ENCODE measurements at places on chromosomes 1 and 21. TPM values are rescaled to one million over a fixed set of nuclear protein-coding genes. Genes with fewer than 3 reads are reported as not detected.
A peak's percentile ranks its signal among the peaks of the same experiment; 100 is the strongest.

- H3K4me3 ChIP-seq, result no peak overlapping the region
- no peak for DNase-seq
- no peaks in the 10 kb centered on the region for H3K36me3 ChIP-seq
- H3K27me3 ChIP-seq, result no peaks in the 10 kb centered on the region
- H3K27ac ChIP-seq, result no peak overlapping the region
Measured at GRCh38 chr1:222010306-222010705, 268.4 kb upstream of the DUSP10 start.

GRCh38 chr1:66624412-66625060 is 90.6 kb downstream of the SGIP1 start:
- H3K36me3 ChIP-seq, result no peaks in the 10 kb centered on the region
- H3K4me3 ChIP-seq, result no peak overlapping the region
- no peak for DNase-seq

- DNase-seq, result no peak
- H3K27ac ChIP-seq, result no peak overlapping the region
- H3K4me1 ChIP-seq, result no peaks in the 10 kb centered on the region
- no peak overlapping the region for H3K4me3 ChIP-seq
Measured at GRCh38 chr21:15592957-15593356, 136.8 kb upstream of the USP25 start.

DENND2D gene
- total RNA-seq, result 318 TPM

GRCh38 chr21:15241997-15242736 is 177.4 kb upstream of the NRIP1 start:
- no peaks in the 10 kb centered on the region for H3K4me1 ChIP-seq
- no peak overlapping the region for H3K4me3 ChIP-seq
- H3K27me3 ChIP-seq, result no peaks in the 10 kb centered on the region
- DNase-seq, result no peak

DNA sequence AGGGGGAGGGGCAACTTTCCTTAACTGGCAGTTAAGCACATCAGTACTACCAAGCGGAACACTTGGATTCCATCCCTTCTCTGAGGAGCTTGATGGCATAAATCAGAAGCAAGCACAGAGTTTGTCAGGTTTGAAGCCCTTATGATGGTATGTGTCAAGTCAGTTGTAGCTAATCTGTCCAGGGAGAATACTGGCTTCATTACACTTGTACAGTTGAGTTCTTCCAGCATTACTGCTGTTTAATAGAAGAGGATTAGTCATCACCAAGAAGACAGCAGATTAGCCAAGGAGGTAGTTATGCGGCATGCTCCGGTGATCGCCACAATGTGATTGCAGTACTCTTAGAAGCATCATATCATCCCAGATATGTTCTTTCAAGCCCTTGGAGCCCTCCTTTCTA is 2.1 kb upstream of the TDRD5 start:
- no peaks in the 10 kb centered on the region for H3K36me3 ChIP-seq
- no peaks in the 10 kb centered on the region for H3K4me1 ChIP-seq
- DNase-seq, result no peak
- peaks cover under 1% of the 10 kb centered on the region for H3K27me3 ChIP-seq

- H3K4me1 ChIP-seq, result peaks cover 6% of the 10 kb centered on the region
- no peak for DNase-seq
- H3K27ac ChIP-seq, result no peak overlapping the region
- no peak overlapping the region for H3K4me3 ChIP-seq
Measured at GRCh38 chr1:1021010-1021919, 1.3 kb downstream of the AGRN start.

OR2T10 gene
- total RNA-seq, result not detected

GRCh38 chr1:212612041-212612961 is 3.7 kb downstream of the ATF3 start:
- H3K27me3 ChIP-seq, result peaks cover 15% of the 10 kb centered on the region
- no peak for DNase-seq
- H3K36me3 ChIP-seq, result no peaks in the 10 kb centered on the region
- H3K4me1 ChIP-seq, result peaks cover 14% of the 10 kb centered on the region
- no peak overlapping the region for H3K4me3 ChIP-seq

DNA sequence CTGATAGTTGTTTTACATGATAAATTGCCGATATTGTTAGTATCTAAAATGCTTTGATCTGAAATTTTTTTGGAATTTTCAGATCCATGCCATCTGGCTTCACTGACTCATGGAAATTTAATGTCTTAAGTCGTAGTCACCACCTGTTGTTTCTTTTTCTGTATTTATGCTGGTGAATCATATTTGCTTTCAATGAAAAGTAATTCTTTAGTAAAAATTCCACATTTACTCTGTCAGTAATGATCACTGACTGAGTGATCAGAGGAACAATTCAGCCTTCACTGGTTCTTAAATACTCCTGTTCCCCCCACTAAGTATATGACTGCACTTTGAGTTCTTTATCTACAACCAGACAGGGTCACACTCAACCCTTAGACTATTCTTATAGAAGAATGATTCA is 185.6 kb upstream of the NRIP1 start:
- H3K27me3 ChIP-seq, result no peaks in the 10 kb centered on the region
- H3K27ac ChIP-seq, result no peak overlapping the region
- DNase-seq, result no peak
- H3K4me3 ChIP-seq, result no peak overlapping the region
- no peaks in the 10 kb centered on the region for H3K4me1 ChIP-seq

DNA sequence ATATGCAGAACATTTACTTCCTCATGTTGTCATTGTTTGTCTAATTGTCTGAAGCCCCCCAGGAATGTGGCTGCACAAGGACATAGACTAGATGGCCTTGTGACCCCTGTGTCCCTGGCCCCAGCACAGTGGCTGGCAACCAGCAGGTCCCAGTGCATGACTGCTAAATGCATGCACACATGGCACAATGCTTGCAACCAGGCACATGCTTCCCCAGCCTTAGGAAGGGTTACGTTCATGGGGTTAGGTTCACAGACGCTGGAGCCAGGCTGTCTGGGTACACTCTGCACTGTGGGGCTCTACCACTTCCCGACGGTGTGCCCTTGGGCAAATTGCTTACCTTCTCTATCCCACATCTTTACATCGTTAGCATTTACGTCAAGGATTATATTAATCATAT is 21.2 kb upstream of the CLIC6 start:
- DNase-seq, result no peak
- no peaks in the 10 kb centered on the region for H3K27me3 ChIP-seq
- no peaks in the 10 kb centered on the region for H3K36me3 ChIP-seq
- H3K4me1 ChIP-seq, result no peaks in the 10 kb centered on the region
- no peak overlapping the region for H3K4me3 ChIP-seq

DNA sequence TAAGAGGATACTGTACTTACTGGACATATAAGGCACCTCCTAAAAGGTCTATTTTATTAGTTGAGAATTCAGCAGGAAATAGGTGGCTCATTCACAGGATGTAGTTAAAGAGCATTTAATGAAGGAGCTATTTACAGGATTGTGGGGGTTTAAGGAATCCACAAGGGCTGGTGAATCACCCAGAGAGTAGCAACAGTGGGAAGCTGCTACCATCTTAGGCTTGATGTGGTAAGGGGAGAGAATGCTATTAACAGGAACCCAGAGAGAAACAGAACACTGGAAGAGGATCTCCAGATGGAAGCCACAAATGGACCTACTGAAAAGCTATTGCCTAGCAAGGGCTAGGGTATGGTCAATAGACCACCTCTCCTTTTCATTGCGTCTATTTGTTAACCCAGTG is 52.0 kb upstream of the COL11A1 start:
- no peak for DNase-seq
- H3K27me3 ChIP-seq, result no peaks in the 10 kb centered on the region
- H3K4me3 ChIP-seq, result no peak overlapping the region
- no peaks in the 10 kb centered on the region for H3K36me3 ChIP-seq

LEMD1 gene
- not detected for total RNA-seq

DNA sequence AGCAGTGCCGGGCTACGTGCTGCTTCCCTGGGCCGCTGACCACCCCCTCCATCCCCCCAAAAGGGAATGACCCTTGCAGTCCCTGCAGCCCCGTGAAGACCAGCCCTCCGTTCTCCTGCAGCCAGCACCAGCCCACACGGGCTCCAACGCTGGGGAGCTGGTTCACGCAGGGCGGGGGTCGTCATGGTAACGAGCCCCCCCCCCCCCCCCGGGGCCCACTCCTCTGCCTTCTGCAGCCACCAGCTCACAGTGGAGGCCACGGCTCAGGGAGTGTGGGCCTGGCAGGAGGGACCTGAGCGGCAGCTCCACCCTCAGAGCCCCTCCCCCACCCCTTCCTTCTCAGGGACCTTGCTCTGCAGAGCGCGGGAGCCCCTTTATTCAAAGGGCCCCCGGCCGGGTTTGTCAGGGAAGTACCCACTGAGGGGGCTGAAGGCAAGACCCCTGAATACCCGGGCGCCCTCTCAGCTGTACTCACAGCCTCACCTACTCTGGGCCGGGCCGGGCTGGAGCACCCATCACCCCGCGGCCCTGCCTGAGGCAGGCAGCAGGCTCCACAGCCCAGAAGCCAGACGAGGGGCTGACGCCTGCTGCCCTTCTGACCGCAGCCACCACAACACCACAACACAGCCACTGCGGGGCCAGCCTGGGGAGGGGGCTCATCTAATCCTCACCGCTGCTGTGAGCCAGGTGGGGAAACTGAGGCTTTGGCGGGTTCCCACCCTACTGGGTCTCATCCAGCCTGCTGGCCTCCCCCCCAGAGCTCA is 12.6 kb downstream of the MEGF6 start:
- no peaks in the 10 kb centered on the region for H3K36me3 ChIP-seq
- H3K4me3 ChIP-seq, result peak overlapping the region; percentile 37
- DNase-seq, result no peak
- peaks cover 29% of the 10 kb centered on the region for H3K4me1 ChIP-seq
- no peak overlapping the region for H3K27ac ChIP-seq

DIPK1A gene
- total RNA-seq, result 15.2 TPM

CSF3R gene
- 0.80 TPM for total RNA-seq

- peak overlapping the region; percentile 96 for H3K27ac ChIP-seq
- peaks cover 46% of the 10 kb centered on the region for H3K4me1 ChIP-seq
- DNase-seq, result peak; percentile 60
- peak overlapping the region; percentile 94 for H3K4me3 ChIP-seq
Measured at GRCh38 chr1:110339407-110340206, 430 bp downstream of the RBM15 start.

- H3K27me3 ChIP-seq, result no peaks in the 10 kb centered on the region
- DNase-seq, result no peak
- no peak overlapping the region for H3K4me3 ChIP-seq
- no peaks in the 10 kb centered on the region for H3K4me1 ChIP-seq
- no peaks in the 10 kb centered on the region for H3K36me3 ChIP-seq
- H3K27ac ChIP-seq, result no peak overlapping the region
Measured at GRCh38 chr1:157852476-157852875, 10.9 kb upstream of the CD5L start.

- peaks cover 5% of the 10 kb centered on the region for H3K4me1 ChIP-seq
- peak overlapping the region; percentile 79 for H3K27ac ChIP-seq
- no peaks in the 10 kb centered on the region for H3K27me3 ChIP-seq
- H3K4me3 ChIP-seq, result peak overlapping the region; percentile 70
Measured at GRCh38 chr21:33480481-33481103, 818 bp upstream of the TMEM50B start.

- DNase-seq, result no peak
- no peak overlapping the region for H3K27ac ChIP-seq
- no peak overlapping the region for H3K4me3 ChIP-seq
- no peaks in the 10 kb centered on the region for H3K36me3 ChIP-seq
Measured at GRCh38 chr1:240827786-240828185, 215.8 kb upstream of the GREM2 start.

GRCh38 chr1:88101041-88101440 is 583.0 kb upstream of the PKN2 start:
- H3K27ac ChIP-seq, result no peak overlapping the region
- H3K4me3 ChIP-seq, result no peak overlapping the region
- no peaks in the 10 kb centered on the region for H3K4me1 ChIP-seq
- H3K36me3 ChIP-seq, result no peaks in the 10 kb centered on the region
- no peak for DNase-seq

ZNF593OS gene
- total RNA-seq, result not detected

- H3K4me1 ChIP-seq, result no peaks in the 10 kb centered on the region
- H3K27me3 ChIP-seq, result no peaks in the 10 kb centered on the region
- H3K36me3 ChIP-seq, result no peaks in the 10 kb centered on the region
- DNase-seq, result no peak
- no peak overlapping the region for H3K27ac ChIP-seq
- H3K4me3 ChIP-seq, result no peak overlapping the region
Measured at GRCh38 chr1:31248276-31248675, 8.6 kb upstream of the NKAIN1 start.

DNA sequence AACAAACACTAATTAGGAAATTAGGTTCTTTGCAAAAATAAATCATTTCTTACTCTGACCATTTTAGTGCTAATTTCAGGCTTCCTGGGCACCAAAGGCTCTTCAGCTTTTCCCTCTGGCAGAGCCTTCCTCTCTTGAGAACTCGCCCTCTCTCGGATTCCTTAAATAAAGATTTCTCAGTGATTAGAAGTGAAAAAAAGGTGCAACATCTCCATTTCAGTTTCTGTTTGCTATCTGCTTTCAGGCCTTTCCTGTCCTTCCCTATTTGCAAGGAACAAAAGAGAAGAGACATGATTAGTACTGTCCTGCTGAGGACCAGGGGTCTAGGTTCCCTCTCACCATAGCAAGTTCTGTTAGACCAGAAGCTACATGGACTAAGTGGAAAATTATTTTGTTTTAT is 27.8 kb upstream of the CACYBP start:
- H3K27me3 ChIP-seq, result no peaks in the 10 kb centered on the region
- no peak for DNase-seq
- no peaks in the 10 kb centered on the region for H3K36me3 ChIP-seq
- no peak overlapping the region for H3K27ac ChIP-seq

- no peaks in the 10 kb centered on the region for H3K4me1 ChIP-seq
- no peaks in the 10 kb centered on the region for H3K36me3 ChIP-seq
- H3K4me3 ChIP-seq, result no peak overlapping the region
- no peak for DNase-seq
Measured at GRCh38 chr21:37737996-37738395, 178.3 kb downstream of the KCNJ6 start.

THEMIS2 gene
- total RNA-seq, result 71.0 TPM

RAVER2 gene
- total RNA-seq, result 1.2 TPM

DNA sequence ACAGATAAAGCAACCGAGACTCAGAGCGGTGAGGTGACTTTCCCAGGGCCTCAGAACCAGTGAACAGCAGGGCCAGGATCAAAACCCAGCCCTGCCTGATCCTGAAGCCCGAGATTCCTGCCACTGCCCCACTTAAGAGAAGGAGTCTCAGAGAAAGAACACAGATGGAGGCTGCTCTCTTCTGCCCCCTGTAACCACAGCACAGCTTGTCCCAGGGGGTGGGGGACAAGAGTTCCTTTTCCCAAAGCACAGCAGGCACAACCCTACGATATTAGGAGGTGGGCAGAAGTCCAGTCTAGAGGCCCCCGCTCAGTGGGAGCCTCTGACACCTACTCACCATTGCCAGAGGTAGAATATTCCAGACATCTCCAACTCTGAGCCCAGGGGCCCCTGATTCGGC is 24.0 kb upstream of the VWA5B1 start:
- DNase-seq, result no peak
- H3K27ac ChIP-seq, result no peak overlapping the region
- no peaks in the 10 kb centered on the region for H3K4me1 ChIP-seq

GRCh38 chr21:21666689-21667088 is 668.5 kb downstream of the NCAM2 start:
- DNase-seq, result no peak
- H3K27ac ChIP-seq, result no peak overlapping the region
- H3K4me3 ChIP-seq, result no peak overlapping the region
- H3K27me3 ChIP-seq, result no peaks in the 10 kb centered on the region
- H3K4me1 ChIP-seq, result no peaks in the 10 kb centered on the region

Measured in naive thymus-derived CD4-positive, alpha-beta T cell (primary cell).